Fibroblast of upper back skin (primary cell): ENCODE measurements at places on chromosomes 7 and 10.

DNA sequence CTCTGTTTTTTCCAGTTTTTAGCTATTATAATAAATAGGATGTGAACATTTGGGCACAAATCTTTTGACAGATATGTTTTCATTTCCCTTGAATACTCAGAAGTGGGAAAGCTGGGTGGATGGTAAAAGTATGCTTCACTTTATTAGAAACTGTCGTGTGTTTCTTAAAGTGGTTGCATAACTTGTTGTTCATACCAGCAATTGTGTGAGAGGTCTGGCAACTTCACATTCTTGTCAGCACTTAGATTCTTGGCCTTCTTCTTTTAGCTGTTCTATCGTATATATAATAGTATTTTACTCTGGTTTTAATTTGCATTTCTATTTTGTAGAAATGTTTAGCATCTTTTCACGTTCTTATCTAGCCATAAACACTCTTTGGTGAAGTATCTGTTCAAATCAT, 894.4 kb downstream of the KCNMA1 start:
- DNase-seq: no peak

GRCh38 chr10:34151931-34152330, 663.2 kb downstream of the PARD3 start:
- no peak for DNase-seq

- DNase-seq: peak; percentile 70
Measured at GRCh38 chr7:16695621-16696237, 49.7 kb downstream of the BZW2 start.

DNA sequence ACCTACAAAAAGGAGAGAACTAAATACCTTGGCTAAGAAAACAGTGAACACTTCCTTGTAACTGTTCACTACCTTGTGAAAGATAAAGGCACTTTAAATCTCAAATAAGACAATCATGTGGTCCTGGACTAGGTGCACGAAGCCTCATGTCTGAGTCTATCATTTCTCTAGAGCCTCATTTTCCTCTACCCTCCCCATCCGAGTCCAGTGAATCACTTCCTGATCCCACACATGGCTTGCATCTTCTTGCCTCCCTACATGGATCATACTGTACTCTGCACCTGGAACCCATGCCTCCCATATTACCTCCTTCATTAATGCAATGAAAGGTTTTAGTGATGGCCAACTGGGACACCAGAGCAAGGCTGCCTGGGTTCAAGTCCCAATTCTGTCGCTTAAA, 34.5 kb downstream of the SNX10 start:
- no peak for DNase-seq

- no peak for DNase-seq
Measured at GRCh38 chr7:1601956-1602355, 32.1 kb upstream of the PSMG3 start.

GRCh38 chr10:111392159-111392558, 315.3 kb downstream of the ADRA2A start:
- peak; percentile 3 for DNase-seq

- no peak for DNase-seq
Measured at GRCh38 chr10:49768329-49768728, 6.2 kb upstream of the OGDHL start.

DNA sequence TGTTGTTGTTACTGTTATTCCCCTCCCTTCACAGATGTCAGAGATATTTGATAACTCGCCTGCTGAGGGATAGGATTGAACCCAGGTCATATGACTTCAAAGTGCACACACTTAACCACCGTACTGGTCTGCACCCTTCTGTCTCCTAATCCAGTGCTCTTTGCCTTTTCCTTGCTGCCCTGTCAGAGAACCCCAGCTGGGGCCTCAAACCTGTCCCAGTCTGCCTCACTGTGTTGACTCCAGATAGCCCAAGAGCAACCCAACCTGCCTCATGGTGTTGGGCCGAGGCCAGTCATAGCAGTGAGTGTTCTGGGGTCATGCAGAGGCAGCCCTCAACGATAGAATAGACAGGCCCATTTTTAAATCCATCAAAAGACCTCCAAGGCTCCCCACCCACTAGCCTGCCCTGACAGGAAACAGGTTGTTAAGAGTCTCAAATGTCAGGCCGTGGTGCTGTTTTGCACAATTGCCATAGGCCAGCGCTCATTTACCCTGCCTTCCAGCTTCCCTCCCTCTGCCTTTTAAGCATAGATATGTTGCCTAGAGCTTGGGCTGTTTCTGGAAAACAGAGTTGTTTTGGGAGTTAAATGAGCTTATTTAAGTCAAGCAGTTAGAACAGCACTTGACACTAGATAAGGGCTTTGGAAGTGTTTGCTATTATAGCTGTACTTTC, 37.0 kb upstream of the PDCD4 start:
- no peak for DNase-seq

- peak; percentile 31 for DNase-seq
Measured at GRCh38 chr7:134289423-134289822, 27.3 kb downstream of the SLC35B4 start.

DNA sequence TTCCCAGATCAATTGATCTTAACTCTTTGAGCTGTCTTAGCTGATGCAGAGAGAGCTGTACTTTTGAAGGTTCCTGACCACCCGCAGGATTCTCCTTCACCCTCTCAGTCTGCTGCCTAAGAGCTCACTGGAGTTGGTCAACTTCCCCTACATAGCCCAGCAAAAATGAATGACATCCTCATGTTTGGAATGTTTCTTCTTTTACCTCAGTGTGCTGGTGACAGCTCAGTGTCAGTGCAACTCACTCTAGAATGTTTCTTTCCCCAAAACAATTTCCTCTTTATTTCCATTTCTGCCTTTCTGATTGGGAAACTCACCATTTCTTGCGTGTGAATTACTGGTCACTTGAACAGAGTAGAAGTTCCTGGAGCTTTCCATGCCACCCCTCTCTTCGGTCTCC, 48.7 kb downstream of the LSMEM1 start:
- DNase-seq: peak; percentile 18

GRCh38 chr10:20984662-20985061, 87.6 kb upstream of the NEBL start:
- no peak for DNase-seq

- peak; percentile 99 for DNase-seq
Measured at GRCh38 chr7:155230169-155230593, 67.5 kb upstream of the INSIG1 start.

- peak; percentile 87 for DNase-seq
Measured at GRCh38 chr10:72552857-72553256, 73.0 kb downstream of the MICU1 start.

GRCh38 chr10:69065406-69066361, 22.2 kb upstream of the SRGN start:
- DNase-seq: peak; percentile 54

- peak; percentile 3 for DNase-seq
Measured at GRCh38 chr10:131901181-131901829, 497 bp downstream of the PPP2R2D start.
